Astrocyte (in vitro differentiated cells and primary cell): ENCODE measurements at places on chromosomes 7 and 10.

DNA sequence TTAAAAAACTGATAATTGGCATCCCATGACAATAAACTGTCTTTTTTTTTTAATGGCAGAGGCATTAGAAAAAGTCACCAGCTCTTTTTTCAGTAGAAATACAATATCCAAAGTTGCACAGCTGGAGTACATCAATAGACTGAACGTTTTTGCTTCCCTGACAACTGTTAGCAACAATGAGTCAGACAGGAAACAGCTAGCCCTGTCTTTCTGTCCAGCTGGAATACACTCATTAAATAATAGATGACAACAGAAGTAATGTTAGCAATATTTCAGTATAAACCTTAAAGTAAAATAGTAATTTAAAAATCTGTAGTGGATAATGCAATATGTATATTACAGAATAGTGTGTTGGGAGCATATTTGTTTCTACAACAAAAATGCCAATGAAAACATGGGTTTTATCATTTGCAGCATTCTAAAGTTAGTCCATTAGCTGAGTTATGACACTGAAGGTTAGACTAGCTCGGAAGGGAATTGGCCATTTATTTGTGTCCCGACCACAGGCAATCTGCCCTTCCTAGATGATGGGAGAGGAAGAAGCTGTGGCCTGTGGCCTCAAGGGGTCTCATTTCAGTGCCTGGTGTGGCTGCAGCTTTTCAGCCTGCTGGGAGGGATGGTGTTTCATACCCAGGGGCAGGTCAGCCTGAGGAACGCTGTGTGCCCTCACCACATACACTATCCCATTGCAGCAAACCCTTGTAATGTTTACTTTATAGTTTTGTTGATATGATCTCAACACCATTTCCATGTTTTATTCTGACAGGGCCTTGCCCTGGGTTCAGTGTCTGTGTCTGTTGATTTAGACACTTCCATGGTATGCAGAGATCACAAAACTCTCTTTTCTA lies 173.3 kb downstream of the SLC16A9 start:
- peak; percentile 86 for DNase-seq

DNA sequence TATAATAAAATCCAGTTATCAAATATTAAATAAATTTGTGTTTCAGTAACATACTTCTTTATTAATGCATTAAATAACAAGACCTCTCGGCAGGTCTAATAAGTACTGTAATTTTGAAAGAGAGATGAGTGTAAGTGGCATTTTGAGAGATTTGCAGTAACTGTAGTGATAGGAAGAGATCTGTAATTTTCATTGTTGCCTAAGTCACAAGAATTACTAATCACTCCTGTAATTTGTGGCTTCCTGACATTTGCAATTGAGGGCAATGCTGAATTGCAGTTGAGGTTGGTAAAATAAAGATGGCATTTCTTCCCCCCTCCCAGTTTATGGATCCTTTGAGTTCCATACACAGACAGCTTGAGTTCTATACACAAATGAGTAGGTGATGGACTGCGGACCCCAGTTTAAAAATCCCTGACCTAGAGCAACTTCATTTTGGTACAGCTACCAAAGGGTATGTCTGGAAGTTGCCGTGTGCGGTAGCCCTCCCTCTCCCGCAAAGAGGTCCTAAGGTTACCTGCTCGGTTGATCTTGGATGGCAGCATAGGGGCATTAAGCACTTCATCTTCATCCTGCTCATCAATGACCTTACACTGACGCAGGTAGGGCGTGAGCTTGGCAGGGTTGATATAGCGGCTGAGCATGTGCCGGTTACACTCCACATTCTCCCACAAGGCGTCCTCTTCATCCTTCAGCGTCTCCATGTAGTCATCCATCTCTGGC lies 96.4 kb downstream of the CARD11 start:
- no peak for DNase-seq

- DNase-seq, result no peak
These were observed 98.2 kb downstream of the TNS3 start for GRCh38 chr7:47483604-47484273.

DNA sequence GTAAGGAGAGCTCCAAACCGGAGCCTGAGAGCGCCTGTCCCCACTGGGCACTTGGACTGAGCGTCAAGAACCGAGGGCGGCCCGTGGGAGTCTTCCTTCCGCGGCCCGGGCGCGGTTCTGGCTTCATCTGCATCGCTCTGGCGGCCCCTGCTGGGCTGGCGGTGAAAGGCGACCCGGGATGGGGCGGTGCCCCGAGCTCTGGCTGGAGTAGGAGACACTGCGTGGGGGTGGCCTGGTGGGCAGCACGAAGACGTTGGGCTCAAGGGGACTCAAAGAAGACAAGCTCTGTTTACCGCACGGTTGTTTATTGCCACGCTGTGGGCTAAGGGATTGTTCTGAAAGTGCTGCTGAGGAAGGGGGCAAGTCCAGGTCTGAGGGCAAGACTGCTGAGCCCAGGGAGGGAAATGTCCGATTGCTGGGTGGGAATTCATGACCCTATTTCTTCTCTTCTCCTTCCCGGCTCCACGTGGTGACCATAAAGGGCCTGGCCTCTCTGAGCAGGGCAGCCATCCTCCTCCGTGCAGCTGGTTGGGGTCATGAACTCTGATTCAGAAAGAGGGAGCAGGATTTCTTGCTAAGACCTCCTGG lies 29.8 kb downstream of the PLAU start:
- DNase-seq, result no peak

DNA sequence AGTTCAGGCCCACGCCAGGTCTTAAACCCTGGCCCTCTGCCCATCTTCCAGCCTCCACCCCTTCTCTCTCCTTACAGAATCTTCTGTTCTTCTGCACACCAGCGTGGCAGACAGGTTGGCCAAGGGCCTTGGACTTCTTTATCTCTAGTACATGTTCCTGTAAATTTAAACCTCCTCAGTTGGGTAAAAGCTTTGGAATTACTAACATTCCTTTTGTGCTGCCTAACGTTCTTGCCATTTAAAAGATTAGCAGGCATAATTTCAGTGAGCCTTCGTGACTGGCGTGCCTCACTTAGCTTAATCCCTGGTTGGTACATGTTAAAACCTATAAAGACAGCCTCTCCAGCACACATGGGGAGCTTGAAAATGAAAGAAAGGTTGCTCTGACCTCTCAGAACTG lies 192.2 kb downstream of the CUX1 start:
- DNase-seq, result peak; percentile 76

- peak; percentile 25 for DNase-seq
These were observed 230.9 kb downstream of the CAMK1D start for GRCh38 chr10:12579954-12580858.

DNA sequence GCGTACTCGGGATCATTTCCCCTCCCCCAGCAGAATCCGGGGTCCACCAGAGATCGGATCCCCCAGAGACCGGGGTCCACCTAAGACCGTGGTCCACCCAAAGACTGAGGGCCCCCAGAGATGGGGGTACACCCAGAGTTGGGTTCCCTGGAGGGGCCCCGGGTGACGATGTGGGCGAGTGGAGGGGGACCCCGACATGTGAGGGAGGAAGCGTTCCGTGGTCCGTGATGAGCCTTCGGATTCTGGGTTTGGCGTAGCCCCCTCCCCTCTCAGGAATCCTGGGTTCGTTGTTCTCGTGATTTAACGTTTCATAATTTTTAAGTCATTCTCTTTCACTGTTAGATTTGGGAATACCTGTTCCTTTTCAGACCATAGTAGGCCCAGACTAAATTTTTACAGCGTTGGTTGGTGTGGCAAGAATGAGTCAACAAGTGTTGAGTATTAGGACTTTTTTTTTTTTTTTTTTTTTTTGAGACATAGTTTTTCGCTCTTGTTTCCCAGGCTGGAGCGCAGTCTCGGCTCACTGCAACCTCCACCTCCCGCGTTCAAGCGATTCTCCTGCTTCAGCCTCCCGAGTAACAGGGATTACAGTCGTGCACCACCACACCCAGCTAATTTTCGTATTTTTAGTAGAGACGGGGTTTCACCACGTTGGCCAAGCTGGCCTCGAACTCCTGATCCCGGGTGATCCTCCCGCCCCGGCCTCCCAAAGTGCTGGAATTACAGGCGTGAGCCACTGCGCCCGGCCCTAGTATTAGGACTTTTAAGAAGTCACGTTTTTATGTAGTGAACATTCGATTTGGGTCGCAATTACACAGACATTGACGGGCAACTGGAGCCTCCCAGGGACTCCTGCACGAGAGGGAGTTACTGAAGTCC lies 672 bp downstream of the GTPBP4 start:
- peak; percentile 42 for DNase-seq

- no peak for DNase-seq
These were observed 80.6 kb upstream of the RHEB start for GRCh38 chr7:151600331-151600730.

GRCh38 chr7:149866139-149866778 lies 7.5 kb upstream of the ATP6V0E2 start:
- DNase-seq, result no peak

- no peak for DNase-seq
These were observed 106.9 kb upstream of the FAM3C start for GRCh38 chr7:121503039-121503438.

DNA sequence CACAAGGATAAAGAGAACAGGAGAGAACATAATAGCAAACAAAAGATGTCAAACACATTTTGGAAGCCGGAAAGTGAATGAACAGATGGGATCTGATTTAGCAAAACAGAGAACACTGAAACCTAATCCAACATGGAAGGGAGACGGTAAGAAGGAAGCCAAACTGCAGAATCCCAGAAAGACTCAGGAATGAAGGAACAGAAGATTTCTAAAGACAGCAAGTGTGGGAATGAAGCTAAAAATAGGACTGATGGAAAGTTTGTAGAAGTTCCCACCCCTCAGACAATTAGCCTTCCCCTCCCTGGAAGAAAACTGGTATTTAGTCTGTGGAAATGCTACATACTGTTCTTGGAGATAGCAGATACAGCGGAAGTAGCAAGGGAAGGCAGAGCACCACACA lies 40.8 kb downstream of the SLC16A12 start:
- DNase-seq, result no peak

DNA sequence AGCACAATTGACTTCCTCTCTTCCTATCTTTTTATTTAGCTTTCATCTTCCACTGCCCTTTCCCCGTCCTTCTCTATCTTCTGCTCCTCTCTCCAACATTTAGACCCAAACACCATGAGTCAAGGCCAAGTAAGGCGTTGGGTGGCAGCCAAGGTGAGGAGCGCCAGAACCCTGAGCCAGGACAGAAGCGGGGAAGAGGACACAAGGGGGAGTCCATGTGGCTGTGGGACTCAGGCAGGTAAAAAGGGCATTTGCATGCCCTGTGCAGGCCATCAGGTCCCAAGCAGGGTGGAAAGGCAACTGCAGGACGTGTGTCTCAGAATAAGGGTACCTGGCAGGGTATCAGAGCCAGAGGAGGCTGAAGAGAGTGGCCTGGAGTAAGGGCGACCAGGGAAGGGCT lies 192.4 kb upstream of the PFKP start:
- DNase-seq, result no peak

GRCh38 chr10:117145019-117145418 lies 6.9 kb upstream of the VAX1 start:
- no peak for DNase-seq

- no peak for DNase-seq
These were observed 158.5 kb downstream of the C7orf25 start for GRCh38 chr7:42753367-42753766.

- peak; percentile 44 for DNase-seq
These were observed 136.3 kb upstream of the ANK3 start for GRCh38 chr10:60525716-60526585.

GRCh38 chr10:4127518-4128315 lies 342.7 kb upstream of the KLF6 start:
- no peak for DNase-seq

- no peak for DNase-seq
These were observed 158.0 kb downstream of the VTI1A start for GRCh38 chr10:112605063-112605462.

DNA sequence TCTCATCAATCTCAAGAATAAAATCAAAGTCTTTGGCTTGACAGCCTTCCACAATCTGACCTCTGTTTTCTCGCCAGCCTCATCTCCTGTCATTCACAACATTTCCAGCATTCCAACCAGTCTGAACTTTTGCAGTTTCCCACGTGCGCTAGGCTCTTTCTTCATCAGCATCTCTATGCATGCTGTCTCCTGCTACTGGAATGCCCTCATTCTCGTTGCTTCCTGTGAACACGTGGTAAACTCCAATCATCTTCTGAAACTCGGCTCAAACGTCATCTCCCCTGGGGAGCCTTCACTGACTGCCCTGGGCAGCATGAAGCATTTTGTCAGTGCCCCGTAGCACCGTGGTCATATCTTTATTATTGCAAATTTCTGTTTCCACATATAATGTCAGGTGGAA lies 12.2 kb upstream of the RSBN1L start:
- peak; percentile 36 for DNase-seq

DNA sequence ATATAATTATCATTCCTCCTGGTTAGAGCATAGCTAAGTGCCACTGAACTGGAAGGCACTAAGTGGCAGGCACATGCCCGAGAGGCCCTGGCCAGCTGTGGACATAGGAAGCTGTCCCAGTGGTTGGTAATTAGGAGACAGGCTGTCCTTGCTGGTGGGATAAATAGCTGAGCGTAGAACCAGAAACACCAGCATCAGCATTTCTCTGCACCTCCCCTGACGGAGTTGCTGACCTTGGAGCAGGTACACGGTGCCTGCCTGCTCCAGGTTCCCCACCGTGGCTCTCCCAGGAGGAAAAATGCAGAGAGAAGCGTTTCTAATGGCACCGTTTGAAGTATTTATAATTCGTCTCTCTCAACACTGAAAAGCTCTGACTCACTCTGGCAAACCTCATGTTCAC lies 5.6 kb upstream of the ABLIM1 start:
- no peak for DNase-seq

- DNase-seq, result no peak
These were observed 46.1 kb upstream of the FMC1 start for GRCh38 chr7:139294951-139295575.

DNA sequence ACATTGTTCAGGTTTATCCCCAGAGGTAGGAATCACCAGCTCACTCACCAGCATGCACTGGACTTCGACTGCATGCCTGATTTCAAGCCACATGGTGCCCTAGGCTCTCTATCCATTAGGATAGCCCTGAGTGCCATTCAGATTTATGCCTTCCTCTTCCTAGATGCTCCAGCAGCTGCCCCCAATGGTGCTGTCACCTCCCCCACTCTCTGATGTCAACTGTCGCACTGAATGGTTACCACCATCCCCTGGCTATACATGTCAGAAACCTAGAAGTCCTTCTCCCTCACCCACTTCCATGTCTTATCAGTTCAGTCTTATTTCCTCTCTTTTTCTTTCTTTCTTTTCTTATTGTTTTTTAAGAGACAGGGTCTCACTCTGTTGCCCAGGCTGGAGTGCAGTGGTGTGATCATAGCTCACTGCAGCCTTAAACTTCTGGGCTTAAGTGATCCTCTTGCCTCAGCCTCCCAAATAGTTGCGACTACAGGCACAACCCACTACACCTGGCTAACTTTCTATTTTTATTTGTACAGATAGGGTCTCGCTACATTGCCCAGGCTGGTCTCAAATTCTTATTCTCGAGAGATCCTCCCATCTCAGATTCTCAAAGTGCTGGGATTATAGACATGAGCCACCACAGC lies 2.9 kb downstream of the SFXN4 start:
- DNase-seq, result no peak

DNA sequence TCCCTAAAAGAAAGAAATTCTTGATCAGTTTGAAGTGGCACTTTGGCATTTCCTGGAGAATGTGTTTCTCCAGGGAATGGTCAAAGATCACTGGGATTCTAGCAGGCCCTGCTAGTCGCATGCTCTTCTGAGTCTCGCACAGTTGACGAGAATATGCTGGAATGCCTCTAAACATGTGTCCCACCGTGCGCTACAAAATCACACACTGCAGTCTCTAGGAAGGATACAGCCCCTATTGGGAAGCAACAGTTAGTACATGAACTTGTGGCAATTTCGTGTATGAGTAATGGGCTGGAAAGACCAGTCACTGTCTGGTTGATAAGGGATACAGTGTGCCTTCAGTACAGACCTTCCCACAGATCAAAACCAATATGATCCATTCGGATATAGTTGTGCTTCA lies 257.9 kb downstream of the PRPF18 start:
- DNase-seq, result peak; percentile 32

- no peak for DNase-seq
These were observed 75.3 kb upstream of the NKX6-2 start for GRCh38 chr10:132861116-132861691.
